D341Med (cell line): ENCODE measurements at places on chromosomes 5 and 9.

DNA sequence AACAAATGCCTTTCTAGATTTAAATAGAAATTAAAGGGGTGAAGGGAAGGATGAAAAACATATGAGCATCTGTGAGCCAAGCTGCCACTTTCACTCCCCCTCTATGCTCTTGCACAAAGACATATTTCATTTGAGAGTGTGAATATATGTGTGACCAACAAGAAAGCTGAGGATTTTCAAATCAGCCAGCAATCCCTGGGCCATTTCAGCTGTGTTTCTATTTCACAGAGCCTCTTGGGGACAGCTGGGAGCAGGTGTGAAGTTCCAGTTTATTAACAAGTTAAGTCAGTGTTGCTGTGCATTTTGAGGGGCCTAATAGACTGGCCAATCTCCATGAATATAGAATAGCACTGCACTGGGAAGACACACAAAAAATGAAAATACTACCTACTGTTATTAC is 248.7 kb upstream of the RGMB start:
- DNase-seq = no peak

DNA sequence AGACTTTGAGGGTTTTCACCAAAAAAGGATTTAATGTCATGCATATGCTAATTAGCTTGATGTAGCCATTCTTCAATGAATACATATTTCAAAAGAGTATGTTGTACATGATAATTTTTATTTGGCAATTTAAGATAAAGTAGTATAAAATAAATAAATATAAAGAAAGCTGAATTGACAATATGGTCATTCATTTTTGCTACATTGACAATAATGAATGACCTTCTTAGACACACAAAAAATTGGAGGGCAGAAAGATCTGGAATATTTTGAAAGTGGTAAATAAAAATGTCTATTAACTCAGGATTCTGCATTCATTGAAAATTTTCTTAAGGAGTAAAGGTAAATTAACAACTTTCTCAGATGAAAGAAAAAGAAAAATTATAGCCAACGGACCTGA is 324.8 kb upstream of the FTMT start:
- no peak for DNase-seq

- no peak for DNase-seq
Measured at GRCh38 chr9:101419863-101420262, 15.7 kb downstream of the ALDOB start.

DNA sequence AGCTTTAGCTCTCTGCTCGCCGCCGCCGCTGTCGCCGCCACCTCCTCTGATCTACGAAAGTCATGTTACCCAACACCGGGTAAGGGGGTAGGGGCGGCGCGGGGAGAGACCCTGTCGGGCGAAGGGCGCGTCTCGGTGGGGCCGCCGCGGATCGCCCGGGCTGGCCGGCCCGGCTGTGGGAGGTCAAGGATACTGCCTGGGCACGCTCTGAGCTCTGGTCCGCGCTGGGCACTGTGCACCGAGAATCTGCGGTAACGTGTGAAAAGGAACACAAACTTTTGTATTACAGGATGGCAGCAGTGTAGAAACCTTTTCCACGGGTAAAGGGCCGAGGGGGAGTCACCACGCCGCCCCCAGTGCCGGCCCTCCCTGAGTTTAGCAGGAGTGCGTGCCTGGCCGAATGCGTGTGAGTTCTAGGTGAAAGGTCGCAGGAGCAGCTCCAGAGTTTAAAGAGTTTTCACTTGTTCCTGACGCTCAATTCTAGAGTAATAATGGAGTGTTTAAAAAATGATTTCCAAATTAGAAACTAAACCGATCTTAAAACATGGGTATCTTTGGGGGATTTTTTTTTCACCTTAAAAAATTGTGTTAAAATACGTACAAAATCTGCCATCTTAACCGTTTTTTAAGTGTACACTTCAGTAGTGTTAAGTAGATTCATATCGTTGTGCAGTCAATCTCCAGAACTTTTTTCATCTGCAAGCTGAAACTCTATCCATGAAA is at the start of gene HSDL2:
Gene HSDL2 (plus strand): TSS at position 7 of the 723 bp plus-strand sequence. CDS start 56 bp downstream, at position 63.
- DNase-seq = no peak

GRCh38 chr5:112390327-112390726 is 28.8 kb downstream of the EPB41L4A start:
- no peak for DNase-seq

DNA sequence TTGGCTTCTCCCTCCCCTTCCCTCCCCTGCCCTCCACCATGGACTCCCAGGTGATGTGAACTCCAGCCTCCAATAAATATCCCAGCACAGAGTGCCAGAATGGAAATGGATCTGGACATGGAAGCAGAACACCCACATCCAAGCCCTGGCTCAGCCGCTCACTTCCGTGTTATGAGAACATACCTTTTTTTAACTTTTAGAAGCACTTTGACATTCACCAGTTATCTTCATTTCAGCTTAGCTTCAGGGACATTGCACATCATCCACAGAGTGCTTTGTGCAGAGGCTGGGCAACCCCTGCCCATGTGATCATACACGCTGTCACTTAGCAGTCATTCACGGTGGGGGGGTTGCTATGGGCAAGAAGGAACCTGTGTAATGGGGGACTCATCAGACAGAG is 9.1 kb downstream of the AFAP1L1 start:
- no peak for DNase-seq

GRCh38 chr5:133694181-133694831 is 82.0 kb upstream of the FSTL4 start:
- no peak for DNase-seq
